ENCODE measurements at places on chromosomes 7 and 10. TPM values are rescaled to one million over a fixed set of nuclear protein-coding genes. Genes with fewer than 3 reads are reported as not detected.

The IFIT1B gene
- total RNA-seq = not detected

The MSMB gene
- total RNA-seq = 16.4 TPM

The DLX6 gene
- total RNA-seq = not detected

The AKR1D1 gene
- under 0.01 TPM for total RNA-seq

The SMKR1 gene
- 1.3 TPM for total RNA-seq

The FEZF1 gene
- not detected for total RNA-seq

The OPN4 gene
- total RNA-seq = not detected
